ENCODE measurements at places on chromosomes 3 and 15.

DNA sequence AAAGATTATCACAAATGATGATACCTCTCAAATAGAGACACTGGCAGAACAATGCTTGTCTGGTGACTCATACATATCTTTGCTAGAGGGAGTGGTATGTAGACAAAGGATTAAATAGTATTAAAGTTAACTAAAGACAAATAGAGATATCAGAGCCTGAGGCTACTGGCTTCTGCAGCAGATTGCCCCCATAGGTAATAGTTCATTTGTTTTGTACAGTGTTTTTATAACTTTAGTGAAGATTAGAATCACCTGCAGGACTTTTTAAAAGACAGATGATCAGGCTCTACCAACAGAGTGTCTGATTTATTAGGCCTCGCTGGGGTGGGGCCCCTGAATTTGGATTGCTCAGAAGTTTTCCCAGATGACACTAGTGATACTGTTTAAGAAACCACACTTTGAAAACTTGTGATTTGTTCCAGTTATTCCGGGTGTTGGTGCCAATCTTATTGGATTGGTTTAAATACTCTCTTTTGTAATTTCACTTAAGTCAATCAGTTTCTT, 96.4 kb downstream of the NAALADL2 start:
- DNase-seq = no peak

GRCh38 chr3:139251529-139251928, 92.3 kb upstream of the MRPS22 start:
- no peak for DNase-seq

DNA sequence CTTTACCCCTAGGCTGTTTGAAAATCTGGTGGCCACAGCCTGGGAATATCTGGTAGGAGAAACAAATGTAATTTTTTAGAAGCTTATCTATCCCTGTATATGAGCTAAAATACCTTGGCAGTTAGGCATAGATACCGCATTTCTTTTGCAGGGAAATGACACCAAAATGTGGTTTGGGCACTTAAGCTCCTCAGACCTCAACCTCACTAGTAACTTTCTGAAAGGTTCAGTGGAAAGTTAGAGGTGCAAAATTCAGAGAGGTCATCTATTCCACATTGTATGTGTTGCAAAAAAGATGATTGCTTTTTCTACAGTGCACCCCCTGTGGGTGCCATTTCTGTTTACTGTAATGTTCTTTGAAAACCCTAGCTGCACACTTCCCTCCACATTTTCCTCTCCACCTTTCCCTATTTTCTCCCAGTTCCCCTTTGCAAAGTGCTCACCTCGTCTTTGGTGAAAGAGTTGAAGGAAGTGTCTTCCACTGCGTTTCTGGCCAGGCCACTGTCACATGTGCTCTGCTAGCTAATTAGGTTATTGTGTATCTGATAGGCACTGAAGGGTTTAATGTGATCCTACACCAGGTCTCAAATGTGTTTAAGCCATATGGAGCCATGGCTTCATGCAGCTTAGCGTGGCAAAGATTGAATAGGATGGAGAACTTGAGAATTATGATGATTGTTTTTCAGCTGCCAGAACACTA, 1.3 kb downstream of the SACM1L start:
- no peak for DNase-seq

GRCh38 chr15:70253461-70254156, 155.9 kb upstream of the TLE3 start:
- DNase-seq = no peak

DNA sequence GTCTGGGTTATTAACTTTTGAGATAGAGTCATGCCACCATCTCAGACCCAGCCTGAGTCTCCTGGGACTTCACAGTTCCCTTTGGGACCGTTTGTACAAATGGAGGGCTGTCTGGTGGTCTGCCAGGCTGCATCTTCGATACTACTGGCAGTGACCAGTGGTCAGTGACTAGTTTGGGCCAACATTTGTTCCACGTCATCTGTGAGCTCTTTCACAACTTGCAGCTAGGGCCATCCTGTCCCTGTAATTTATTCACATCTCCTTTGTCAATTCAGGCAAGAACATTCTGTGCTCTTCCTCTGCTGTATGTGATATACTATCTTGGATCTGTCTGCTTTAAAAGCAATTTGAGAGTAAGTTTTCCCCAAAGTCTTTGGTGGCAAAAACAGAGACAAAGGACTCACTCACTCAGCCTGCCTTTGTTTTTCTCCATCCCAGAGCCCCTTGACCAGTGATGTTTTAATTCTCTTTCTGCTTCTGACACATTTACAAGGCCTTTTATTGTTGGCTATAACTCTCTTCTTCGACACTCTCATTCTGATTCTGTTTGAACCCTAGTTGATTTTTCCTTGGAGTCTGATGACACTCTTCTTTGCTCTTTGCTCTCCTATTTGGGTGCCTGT, 353.4 kb downstream of the EPHB1 start:
- no peak for DNase-seq

- no peak for DNase-seq
Observed at GRCh38 chr15:98901434-98902072, 106.0 kb downstream of the PGPEP1L start.

Data from stimulated activated CD4-positive, alpha-beta T cell treated with anti-CD3 and anti-CD28 coated beads, Interleukin-1b, Interleukin-23, amount 100 ng/mL, for 1 hour (primary cell).